ENCODE measurements at places on chromosomes 7 and 10. TPM values are rescaled to one million over a fixed set of nuclear protein-coding genes. Genes with fewer than 3 reads are reported as not detected.
A peak's percentile ranks its signal among the peaks of the same experiment; 100 is the strongest.

The GIMAP7 gene
- total RNA-seq: 20.6 TPM

GRCh38 chr7:114107522-114107921 is 188.7 kb upstream of the PPP1R3A start:
- no peak for DNase-seq

GRCh38 chr7:96936621-96937020 is 68.7 kb upstream of the DLX6 start:
- no peak for DNase-seq

- DNase-seq: no peak
Measured at GRCh38 chr7:72159911-72160310, 252.2 kb downstream of the CALN1 start.

- no peak for DNase-seq
Measured at GRCh38 chr10:67612577-67613537, 83.1 kb downstream of the CTNNA3 start.

GRCh38 chr7:90238583-90238982 is 6.4 kb upstream of the CFAP69 start:
- no peak for DNase-seq

GRCh38 chr10:15209827-15210509 is 41.5 kb upstream of the NMT2 start:
- peak; percentile 73 for DNase-seq

DNA sequence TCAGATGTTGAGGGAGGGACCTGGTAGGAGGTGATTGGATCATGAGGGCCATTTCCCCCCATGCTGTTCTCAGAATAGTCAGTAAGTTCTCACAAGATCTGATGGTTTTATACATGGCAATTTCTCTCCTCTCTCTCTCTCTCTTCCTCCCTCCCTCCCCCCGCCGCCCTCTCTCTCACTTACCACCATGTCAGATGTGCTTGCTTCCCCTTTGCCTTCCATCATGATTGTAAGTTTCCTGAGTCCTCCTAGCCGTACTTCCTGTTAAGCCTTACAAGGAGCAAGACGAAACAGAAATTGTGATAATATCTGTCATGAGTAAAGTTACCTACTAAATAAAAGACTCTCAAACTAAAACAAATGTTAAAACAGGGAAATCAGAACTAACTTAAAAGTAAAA is 19.9 kb upstream of the GPR141 start:
- DNase-seq: no peak

GRCh38 chr10:91652364-91652763 is 19.5 kb upstream of the PPP1R3C start:
- no peak for DNase-seq

GRCh38 chr7:107056728-107057473 is 12.4 kb downstream of the PRKAR2B start:
- DNase-seq: no peak

DNA sequence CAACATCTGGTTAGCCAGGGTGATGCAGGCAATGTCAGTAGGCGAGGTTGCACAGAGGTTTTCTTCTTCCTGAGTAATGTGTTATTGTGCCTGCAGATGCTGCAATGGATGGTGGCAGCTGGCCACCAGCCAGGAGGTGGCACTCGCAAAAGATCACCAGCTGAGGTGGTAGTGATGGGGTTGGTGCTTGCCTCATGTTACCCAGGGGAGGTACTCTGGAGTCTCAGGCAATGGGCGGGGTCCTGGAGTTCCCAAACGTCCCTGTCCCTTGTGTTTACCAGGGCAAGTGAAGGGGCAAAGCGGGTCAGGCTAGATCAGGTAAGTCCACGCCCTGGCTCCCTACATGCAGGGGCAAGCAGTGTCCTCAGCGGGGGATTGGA is 21.1 kb downstream of the CLRN3 start:
- no peak for DNase-seq

The TMEM196 gene
- total RNA-seq: not detected

The TPK1 gene
- 15.3 TPM for total RNA-seq

DNA sequence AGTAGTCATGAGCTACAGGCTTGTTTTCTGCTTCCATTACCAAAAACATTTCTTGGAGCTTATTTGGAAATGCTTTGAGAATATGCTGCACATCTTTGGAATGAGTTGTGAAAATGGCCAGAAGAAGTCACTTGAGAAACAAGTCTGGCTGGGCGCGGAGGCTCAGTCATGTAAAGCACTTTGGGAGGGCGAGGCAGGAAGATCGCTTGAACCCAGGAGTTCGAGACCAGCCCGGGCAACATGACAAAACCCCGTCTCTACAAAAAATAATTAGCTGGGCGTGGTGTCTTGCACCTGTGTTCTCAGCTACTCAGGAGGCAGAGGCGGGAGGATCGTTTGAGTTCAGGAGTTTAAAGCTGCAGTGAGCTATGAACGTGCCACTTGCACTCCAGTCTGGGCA is 882 bp upstream of the CHCHD1 start:
- no peak for DNase-seq

GRCh38 chr10:21238717-21239116 is 286.8 kb downstream of the SKIDA1 start:
- DNase-seq: no peak

DNA sequence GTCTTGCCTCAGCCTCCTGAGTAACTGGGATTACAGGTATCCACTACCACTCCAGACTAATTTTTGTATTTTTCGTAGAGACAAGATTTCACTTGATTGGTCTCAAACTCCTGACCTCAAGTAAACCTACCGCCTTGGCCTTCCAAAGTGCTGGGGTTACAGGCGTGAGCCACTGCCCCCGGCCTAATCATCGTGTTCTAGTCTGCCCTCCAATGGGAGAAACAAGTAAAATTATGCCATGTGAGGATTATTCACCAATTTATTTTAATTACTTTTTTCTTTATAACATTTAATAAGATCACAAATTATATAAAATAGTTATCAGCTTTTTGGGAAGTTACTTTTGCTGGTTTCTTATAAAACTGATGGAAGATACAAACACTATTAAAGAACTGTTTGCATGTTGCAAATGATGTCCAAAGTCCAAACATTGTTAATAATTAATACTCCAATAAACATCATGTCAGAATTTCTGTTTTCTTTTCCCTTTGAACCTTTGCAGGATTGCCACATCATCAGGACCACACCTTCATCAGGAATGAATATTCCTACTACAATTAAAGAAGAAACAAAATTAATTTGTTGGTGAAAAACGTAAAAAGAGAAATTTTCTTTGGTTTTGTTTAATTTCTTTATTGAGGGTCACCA is 786 bp upstream of the AKR1C4 start:
- no peak for DNase-seq

- no peak for DNase-seq
Measured at GRCh38 chr10:67657775-67658174, 38.2 kb downstream of the CTNNA3 start.

The SPDYE16 gene
- 0.28 TPM for total RNA-seq

GRCh38 chr10:5297466-5297865 is 67.3 kb upstream of the UCN3 start:
- DNase-seq: peak; percentile 18

The C10orf105 gene
- total RNA-seq: 0.14 TPM

- DNase-seq: no peak
Measured at GRCh38 chr10:80410122-80410521, 1.8 kb downstream of the PRXL2A start.

DNA sequence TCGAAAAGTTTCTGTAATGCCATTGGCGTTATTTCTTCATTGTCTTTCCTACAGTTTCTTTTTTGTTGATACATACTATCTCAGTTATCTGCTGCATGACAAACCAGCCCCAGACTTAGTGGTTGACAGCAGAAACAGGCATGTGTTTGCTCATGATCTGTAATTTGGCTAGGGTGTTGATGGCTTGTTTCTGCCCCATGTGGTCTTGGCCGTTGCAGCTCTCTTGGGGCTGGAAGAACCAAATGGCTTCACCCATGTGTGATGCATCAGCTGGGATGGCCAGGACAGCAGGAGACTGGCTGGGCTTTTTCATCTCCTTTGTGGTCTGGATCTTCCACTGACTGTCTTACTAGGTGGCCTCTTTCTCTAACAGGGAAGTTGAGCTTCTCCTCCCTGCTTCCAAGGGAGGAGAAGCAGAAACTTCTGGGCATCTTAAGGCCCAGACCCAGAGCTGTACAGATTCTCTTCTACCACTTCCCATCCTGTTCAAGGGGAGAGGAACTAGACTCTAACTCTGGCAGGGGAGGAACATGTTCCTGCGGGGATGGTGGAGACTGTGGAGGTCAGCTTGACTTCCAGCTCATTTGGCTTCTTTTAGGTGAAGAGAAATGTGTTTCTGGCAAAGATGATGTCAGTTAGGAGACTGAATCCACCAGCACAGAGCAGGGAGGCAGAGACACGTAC is 89.3 kb downstream of the FANK1 start:
- DNase-seq: no peak

GRCh38 chr10:482051-482501 is 207.4 kb downstream of the DIP2C start:
- DNase-seq: no peak

DNA sequence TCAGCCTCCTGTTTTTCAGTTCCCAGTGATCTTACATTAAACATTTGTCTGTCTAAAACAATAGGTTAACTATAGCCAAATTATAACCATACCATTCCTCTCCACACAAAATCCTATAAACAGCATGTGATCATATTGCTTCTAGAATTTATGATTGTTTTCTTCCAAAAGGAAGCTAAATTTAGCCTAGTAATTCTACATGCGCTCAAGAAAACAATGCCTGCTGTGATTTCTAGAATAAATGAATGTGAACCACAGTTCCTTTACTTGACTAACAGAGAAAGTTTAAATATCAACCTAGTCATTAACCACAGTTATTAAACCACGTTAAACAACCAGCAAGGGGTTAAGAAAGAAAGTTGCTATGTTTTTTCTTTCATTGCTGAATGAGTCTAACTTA is 26.4 kb downstream of the MET start:
- DNase-seq: no peak

The MYH16 gene
- not detected for total RNA-seq

The C7orf57 gene
- total RNA-seq: 9.4 TPM

- no peak for DNase-seq
Measured at GRCh38 chr7:3591944-3592343, 290.9 kb downstream of the SDK1 start.

- no peak for DNase-seq
Measured at GRCh38 chr7:35355199-35355598, 101.3 kb upstream of the TBX20 start.

- no peak for DNase-seq
Measured at GRCh38 chr7:137998250-137998649, 3.6 kb downstream of the CREB3L2 start.

- DNase-seq: no peak
Measured at GRCh38 chr7:121739465-121739864, 133.5 kb upstream of the PTPRZ1 start.

- DNase-seq: peak; percentile 53
Measured at GRCh38 chr7:31775556-31775955, 88.5 kb downstream of the PPP1R17 start.

GRCh38 chr7:138632384-138632783 is 68.8 kb downstream of the SVOPL start:
- no peak for DNase-seq

DNA sequence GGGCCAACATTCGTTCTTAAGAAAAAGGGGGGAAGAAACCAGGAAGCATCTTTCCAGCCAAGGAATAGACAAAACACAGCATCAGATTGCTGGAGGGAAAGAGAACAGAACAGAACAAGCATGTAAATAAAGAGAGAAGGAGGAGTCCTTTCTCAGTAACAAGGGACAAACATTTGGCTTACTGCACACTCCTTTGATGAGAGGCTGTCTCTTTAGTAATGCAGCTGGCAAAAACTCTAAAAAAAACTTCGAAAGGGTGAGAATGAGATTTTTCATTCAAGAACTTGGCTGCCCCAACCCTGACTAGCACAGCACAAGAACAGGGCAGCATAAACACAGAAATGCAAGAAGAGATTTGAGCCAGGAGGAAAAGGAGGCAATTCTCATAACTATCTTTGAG is 38.9 kb upstream of the IL6 start:
- DNase-seq: peak; percentile 97

DNA sequence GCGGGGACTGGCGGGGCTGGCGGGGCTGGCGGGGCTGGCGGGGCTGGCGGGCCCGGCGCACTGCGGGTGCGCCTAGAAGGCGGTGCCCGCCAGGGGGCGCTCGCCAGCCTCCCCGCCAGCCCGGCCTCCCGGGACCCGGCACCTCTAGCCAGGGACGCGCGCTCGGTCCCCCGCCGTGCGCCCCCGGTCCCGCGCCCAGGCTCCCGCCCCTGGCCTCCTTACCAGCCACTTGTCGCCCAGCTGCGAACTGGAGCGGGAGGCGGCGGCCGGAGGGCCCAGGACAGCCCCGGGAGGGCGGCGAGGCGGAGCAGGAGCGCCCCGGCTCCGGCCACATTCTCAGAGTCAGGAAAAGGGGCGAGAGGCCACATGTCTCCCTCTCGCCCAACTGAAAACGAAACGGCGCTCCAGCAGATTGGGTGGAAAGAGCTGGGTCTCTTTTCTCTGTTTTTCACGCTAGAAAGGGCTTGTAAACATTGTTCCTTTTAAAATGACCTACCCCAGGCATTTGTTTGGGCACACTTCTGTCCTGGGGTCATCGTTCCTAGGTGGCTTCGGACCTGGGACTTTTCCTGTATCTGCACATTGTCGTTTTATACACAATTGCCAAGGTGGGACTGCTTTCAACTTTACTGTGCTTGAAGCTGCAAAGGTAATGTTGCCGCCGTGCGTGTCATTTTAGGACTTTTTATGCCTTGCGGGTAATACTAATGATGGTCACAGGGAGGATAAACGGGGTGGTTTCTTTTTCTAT is 378 bp upstream of the PRKCQ start:
- DNase-seq: peak; percentile 87

The PRLHR gene
- total RNA-seq: not detected

- DNase-seq: peak; percentile 74
Measured at GRCh38 chr10:131073469-131074035, 238.0 kb downstream of the TCERG1L start.

The AASS gene
- 36.9 TPM for total RNA-seq

DNA sequence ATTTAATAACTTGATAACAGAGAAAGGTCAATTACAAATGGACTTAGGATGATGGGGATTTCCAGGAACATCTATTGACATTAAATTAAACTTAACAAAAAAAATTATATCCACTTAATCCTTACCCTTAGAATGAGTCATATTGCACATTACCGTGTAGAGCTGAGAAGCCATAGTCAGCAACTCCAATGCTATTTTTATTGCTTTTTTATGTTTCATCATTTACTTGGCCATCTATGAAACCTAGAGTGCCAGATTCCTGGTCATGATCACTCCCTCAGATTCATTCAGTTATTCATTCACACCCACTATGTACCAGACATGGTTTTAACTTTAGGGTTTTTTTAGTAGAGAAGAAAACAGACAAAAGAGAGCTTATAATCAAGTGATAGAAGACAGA is 1180.4 kb downstream of the CNTNAP2 start:
- no peak for DNase-seq

The CLRN3 gene
- total RNA-seq: not detected

DNA sequence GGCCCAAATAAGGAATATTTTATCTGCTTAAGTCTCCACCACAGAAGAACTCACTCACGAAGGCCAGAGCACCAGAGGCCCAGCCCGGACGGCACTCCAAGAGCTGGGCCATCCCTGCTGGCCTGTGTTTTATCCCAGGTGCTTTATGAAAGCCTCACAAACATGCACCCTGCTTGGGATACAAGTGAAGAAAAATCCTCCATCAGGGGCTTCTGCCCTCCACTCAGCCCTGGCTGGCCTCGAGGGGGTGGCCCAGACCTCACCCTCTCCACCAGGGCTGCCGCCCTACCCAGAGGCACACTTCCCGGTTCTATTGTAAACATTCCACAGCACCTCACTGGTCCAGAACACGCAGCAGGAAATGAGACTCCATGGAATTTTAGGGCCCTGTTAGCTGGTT is 19.8 kb upstream of the DNAAF5 start:
- DNase-seq: no peak

The LRRD1 gene
- total RNA-seq: 0.06 TPM

Measured in lung (tissue), 17 donors.